NB4 (cell line): ENCODE measurements at places on chromosomes 6 and 20.

- peak; percentile 64 for DNase-seq
Measured at GRCh38 chr20:64048402-64049044, 916 bp downstream of the SOX18 start.

DNA sequence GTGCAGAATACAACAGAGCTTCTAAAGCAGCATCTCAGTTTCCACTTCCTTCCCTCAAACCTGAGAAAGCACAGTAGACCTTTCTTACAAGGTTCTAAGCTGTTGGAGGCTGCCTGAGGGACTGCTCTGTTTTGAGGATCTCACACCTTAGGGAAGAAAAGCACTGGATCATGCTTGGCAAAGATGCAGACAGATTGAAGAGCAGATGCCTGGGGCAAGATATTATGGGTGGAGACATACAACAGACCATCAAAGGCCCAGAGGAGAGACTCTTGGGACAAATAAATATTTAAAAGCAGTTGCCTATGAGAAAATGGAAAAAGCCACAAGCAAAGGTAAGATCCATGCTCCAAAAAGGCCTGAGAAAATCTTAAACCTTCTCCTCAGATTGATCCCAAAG, 6.2 kb downstream of the ZNF337 start:
- no peak for DNase-seq

- DNase-seq: no peak
Measured at GRCh38 chr6:112288475-112288874, 34.1 kb upstream of the LAMA4 start.

DNA sequence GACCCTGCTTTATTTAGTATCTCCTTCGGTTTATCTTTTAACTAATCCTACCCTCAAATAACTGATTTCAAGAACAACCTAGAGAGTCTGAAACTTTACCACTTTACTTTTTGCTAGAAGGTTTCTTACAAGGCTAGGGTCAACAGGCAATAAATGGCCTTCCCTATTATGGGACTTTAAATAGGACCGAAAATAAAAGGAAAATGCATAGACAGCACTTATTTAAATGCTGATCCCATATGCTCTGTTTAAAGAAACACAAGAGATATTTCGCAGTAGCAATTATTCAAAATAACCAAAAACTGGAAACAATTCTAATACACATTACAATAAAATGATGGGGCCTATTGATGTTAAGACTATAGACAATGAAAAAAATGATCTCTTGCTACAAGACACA, 13.7 kb downstream of the MCUR1 start:
- DNase-seq: no peak

DNA sequence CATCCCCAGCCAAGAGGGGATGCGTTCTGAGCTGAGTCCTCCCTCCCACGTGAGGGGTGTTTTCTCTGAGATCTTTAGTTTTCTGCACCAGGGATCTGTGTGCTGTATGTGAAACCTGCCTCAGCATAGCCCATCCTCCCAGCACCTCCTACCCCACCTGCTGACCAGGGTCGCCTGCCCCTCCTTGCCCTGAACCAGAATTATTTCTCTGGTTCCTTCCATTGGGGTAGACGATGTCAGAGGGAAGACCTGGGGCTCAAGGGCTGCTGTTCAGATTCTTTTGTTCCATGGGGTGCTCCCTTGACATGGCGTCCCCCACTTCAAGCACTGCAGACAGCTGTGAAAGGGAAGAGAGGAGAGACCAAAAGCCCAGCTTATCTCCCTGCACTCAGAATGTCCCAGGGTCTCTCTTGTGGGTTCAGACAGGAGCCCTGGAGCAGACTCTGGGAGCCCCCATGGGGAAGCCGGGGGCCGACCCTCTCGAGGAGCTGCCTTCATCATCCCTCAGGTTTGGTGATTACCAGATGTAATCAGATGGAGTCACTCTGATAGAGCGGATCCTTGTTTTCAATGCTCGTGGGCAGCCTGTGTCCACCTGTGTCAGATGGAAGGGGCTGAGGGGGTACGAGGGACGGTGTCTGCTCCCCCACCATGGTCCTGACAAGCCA, 74.3 kb downstream of the ERMARD start:
- DNase-seq: no peak

- no peak for DNase-seq
Measured at GRCh38 chr20:47066484-47067270, 172.0 kb downstream of the EYA2 start.

GRCh38 chr20:59047938-59048680, 5.5 kb upstream of the PRELID3B start:
- no peak for DNase-seq

- no peak for DNase-seq
Measured at GRCh38 chr6:1834207-1834606, 224.5 kb downstream of the FOXC1 start.
